ENCODE measurements at places on chromosomes 3 and 15.

DNA sequence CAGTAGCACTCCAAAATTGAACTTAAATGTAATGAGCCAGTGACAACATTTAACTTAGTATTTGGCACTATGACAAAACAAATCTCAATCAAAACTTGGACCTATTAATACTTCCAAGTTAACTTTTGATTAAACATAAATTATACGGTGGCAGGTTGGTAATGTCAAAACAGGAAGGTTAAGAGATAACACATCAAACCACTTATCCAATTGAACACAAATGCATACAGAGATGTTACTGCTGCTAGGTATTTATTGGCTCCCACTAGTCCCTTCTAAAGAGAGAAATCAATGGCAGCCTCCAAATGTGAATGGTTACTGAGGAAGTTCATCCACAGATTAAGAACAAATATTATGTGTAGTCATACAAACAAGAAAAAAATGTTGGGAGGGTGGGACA, 1.8 kb downstream of the GSK3B start:
- DNase-seq: no peak

- DNase-seq: no peak
Measured at GRCh38 chr3:130895690-130896488, 2.0 kb downstream of the ATP2C1 start.

DNA sequence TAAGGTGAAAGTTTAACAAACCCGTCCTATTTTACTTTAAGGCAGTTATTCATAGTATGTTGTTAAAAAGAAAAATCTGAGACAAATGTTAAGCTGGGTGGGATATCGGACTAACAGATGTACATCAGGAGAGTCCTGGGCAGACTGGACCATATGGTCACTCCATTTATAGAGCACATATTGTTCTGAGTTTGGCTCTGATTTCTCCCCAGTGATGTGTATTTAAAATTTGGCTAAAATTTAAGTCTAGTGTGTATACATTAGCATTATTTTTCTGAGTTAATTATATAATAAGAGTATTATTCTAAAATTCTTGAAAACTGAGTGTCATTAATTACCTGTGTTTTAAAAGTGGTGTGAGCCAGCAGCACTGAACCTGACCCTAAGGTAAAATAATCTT, 6.1 kb downstream of the GMPS start:
- no peak for DNase-seq

- DNase-seq: no peak
Measured at GRCh38 chr3:23574822-23575315, 230.9 kb upstream of the UBE2E1 start.

DNA sequence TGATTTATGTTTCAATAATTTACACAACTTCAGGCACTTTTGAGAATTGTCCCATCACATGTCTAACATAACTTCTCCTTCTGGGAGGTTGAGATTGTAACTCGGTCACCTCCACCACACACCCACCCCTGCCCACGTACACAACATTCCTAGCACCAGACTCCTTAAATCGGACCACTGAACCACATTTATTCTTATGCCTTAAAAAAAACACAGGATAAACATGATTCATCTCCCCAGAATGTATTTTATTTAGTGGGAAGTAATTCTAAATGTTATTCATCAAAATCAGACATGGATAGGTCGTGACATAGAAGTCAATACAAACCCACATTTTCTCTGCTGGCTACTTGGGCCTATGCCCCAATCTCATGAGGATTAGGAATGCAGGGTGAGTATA, 3.0 kb downstream of the SNTN start:
- no peak for DNase-seq

Data from epithelial cell of prostate (primary cell).